ENCODE measurements at places on chromosomes 2 and 18.
A peak's percentile ranks its signal among the peaks of the same experiment; 100 is the strongest.

DNA sequence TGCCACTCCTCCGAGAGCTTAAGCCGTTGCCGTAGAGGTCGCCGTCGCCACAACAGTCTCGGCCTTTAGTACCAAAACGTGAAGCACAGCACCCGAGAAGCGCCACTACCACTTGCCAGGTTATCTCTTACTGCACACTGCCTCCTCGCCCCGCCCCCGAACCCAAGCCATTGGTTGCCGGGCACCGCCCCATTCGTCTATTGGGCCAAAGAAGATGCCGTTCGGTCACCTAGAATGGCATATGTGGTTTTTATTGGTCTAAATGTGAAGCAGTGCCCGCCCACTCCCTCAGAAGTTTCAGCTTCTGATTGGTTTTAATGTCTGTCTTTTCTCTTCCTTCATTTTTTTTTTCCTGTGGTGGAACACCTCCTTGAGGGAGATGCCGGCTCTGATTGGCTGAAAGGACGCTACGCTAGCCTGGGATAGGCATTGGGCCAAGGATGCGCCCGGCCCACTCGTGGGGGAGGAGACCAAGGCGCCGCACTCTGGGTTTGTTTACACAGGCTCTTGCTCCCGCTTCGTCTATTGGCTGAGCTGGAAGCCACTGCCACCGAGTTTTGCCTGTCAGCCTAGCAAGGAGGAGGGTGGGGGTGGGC lies at the start of gene PAIP2B:
Gene PAIP2B, minus strand, starts transcription at position 139 of the 596 bp plus-strand sequence. CDS start 24,514 bp downstream, outside the sequence.
- DNase-seq, result peak; percentile 68

DNA sequence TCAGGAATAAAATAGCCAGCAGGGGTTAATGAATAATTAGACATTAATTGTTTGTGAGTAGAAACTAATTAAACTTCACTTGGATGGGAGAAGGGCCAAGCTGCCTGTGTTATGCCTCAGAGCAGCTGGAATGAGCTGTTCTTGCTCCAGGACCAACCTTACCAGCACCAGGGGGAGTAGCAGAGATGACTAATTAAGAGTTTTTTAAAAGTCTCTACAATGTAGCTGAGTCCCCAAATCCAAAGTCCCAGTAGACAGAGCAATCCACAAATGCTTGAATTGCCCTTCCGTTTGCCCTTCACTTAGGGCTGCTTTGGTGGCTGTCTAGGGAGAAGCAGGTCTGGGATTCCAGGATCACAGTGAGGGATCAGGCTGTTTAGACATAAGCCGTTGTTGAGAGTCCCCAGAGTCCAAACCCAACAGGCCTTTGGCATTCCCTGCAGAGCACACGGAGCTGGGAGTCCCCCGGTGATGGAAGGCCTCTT lies 59.4 kb downstream of the RHOB start:
- no peak for DNase-seq

- no peak for DNase-seq
Observed at GRCh38 chr2:165508927-165509326, 39.4 kb downstream of the CSRNP3 start.

GRCh38 chr2:217695033-217695520 lies 307.7 kb downstream of the TNS1 start:
- DNase-seq, result no peak

- peak; percentile 74 for DNase-seq
Observed at GRCh38 chr2:29923110-29923721, 1.8 kb upstream of the ALK start.

DNA sequence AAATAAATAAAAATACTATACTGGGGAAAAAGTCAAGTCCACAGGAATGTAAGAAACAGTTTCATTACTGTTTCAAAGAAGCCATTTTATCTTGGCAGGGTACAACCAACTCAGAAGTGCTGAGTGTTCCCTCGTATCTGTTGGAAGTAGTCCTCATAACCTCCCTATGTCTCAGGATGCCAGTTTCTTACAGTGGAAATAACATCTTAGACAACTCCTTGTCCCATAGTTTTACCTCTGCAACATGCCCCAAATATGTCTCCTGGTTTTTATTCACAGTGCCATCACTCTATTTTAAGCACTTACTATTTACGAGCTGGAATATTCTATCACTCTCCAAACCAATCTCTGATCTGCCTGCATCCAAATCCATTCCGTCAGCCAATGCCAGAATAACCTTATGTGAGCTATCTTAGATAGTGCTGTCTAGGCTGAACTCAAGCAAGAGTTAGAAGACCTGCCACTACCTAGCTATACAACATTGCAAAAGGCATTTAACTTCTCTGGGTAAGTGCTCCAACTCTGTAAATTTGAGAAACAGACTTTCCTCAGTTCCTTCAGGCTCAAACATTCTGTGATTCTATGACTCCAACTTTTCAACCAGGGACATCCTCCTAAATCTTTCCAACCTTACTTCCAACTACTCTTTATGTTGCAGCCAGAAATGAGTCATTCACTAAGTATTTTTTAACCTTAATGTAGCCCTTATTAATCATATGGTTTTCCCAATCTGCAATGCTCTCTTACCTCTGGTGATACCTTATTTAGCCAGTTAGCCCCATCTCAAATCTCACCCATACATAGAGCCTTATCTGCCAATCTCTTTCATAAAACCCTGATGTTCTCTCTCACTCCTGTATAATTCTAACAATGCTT lies 66.7 kb downstream of the RTN4 start:
- DNase-seq, result no peak

- no peak for DNase-seq
Observed at GRCh38 chr2:48479915-48480314, 50.0 kb upstream of the STON1 start.

DNA sequence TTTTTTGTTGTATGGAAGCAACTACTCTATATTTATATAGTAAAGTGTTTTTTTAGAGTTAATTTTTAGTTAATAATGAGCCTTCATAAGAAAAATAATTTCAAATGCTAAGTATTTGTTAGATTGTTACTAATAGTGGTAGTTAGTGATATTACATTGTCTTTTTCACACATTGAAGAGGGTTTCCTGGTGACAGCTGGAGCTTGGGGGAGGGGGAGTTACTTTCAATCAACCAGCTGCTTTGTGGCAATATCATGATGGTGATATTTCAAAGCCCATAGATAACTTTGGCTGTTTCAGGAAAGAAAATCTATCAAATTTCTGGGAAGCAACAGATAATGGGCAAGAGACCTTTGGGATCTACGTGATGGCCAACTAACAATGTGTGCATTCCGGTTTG lies 4.1 kb downstream of the RHBDD1 start:
- DNase-seq, result no peak

Measured in GM19239 (cell line).